ENCODE measurements at places on chromosomes 1 and 21.

DNA sequence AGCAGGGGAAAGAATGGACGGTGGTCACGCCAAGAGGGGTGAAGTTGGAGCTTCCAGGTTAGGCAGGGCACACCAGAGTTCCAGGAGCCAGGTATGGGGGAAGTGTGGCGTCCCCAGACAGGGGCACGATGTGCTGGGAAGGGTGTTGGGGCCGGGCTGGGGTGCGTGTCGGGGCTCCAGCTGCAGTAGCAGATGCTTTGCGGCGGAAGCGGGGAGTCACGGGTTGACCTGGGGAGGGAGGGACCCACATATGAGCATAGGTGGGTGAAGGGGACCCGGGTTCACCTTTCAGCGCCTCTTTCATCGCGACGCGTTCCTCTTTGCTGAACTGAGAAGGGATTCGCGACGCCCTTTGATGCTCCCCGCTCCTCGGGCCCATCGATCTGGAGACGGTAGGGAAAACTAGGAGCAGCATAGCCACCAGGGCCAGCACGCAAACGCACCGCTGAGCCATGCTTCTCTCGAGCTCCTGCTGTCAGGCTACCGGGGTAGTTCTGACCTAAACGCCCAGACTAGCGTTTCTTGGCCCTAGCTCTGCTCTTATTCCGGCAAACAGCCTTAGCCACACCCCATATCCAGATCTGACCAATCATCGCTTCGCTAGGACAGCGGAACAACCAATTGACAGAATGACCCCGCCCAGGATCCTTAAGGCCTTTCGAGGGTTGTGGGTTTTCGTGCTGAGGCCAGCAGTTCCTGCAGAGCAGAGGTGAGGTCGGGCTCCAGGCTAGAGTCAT, at the start of gene PM20D1:
Gene PM20D1, minus strand, starts transcription at position 514 of the 737 bp plus-strand sequence. Its CDS starts 60 bp downstream, at position 454.
- peak; percentile 87 for DNase-seq

- no peak for DNase-seq
Measured at GRCh38 chr1:68363339-68363738, 86.4 kb downstream of the RPE65 start.

DNA sequence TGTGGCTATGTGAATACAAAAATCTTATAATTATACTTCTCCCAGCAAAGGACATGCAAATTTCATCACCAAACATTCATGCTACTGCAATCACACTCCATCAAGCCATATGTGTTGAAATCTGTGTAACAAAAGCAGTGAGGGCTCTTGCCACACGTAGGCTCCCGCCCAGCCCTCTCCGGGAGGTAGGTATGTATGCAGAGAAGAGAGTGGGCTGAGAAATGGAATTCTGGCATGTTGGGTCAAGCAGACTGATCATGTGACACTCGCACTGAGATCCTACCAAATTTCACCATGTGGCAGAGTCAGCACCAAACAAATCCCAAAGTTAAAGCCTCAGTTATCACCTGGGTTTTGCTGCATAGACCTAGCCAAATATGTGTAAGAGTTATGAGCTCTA, 49.7 kb downstream of the APP start:
- no peak for DNase-seq

- no peak for DNase-seq
Measured at GRCh38 chr1:76547916-76548315, 319.4 kb upstream of the ST6GALNAC5 start.

DNA sequence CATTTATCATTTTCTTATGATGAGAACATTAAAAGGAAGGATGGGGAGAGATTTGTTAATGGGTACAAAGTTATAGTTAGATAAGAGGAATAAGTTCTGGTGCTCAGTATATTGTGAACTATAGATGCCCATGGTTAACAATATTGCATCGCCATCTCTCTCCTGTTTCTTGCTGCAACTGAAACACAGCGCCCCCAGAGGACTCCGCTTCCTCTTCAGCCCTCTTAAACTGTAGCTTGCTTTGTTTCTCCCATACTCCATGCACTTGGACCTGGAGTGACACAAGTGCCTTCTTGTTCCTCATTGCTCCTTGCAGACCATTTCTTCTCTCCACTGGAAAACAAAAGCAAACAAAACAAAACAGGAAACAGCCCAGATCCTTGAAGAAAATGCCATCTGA, 70.1 kb upstream of the NTPCR start:
- no peak for DNase-seq

DNA sequence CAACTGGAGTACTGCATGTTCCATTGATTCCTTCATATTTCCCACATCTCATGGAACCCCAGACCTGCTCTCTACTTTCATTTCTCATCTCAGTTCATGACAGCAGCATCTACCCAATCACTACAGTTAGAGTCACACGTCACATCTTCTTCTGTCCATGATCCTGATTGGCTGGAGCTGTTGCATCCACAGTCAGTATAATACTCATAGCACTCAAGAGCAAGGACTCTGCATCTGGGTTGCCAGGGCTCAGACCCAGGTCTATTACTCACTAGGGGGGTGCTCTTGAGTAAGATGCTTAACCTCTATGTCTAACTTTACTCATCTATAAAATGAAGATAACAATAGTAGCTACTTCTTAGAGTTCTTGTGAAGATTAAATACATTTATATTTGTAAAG, 4.4 kb upstream of the XPR1 start:
- no peak for DNase-seq

- DNase-seq: no peak
Measured at GRCh38 chr1:3515272-3515671, 60.8 kb downstream of the ARHGEF16 start.

DNA sequence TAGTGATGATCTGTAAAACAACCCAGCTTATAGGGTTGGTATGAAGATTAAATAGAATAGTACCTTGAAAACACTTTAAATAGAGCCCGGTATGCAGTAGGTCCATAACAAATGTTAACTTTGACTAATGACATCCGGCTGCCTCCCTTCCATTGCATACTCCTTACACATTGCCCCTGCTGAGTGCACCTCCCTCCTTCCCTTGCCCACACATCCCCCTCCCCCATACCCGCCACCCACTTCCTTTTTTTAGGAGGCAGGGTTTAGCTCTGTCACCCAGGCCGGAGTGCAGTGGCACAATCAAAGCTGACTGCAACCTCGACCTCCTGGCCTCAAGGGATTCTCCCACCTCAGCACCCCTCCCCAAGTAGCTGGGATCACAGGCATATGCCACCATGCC, 24.4 kb upstream of the ZC3H12A start:
- no peak for DNase-seq

DNA sequence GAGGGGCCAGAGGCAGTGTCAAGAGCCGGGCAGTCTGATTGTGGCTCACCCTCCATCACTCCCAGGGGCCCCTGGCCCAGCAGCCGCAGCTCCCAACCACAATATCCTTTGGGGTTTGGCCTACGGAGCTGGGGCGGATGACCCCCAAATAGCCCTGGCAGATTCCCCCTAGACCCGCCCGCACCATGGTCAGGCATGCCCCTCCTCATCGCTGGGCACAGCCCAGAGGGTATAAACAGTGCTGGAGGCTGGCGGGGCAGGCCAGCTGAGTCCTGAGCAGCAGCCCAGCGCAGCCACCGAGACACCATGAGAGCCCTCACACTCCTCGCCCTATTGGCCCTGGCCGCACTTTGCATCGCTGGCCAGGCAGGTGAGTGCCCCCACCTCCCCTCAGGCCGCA, at the start of gene BGLAP:
Gene BGLAP, plus strand, starts transcription at position 259 of the 400 bp plus-strand sequence. Its CDS starts 48 bp downstream, at position 307.
- DNase-seq: no peak

DNA sequence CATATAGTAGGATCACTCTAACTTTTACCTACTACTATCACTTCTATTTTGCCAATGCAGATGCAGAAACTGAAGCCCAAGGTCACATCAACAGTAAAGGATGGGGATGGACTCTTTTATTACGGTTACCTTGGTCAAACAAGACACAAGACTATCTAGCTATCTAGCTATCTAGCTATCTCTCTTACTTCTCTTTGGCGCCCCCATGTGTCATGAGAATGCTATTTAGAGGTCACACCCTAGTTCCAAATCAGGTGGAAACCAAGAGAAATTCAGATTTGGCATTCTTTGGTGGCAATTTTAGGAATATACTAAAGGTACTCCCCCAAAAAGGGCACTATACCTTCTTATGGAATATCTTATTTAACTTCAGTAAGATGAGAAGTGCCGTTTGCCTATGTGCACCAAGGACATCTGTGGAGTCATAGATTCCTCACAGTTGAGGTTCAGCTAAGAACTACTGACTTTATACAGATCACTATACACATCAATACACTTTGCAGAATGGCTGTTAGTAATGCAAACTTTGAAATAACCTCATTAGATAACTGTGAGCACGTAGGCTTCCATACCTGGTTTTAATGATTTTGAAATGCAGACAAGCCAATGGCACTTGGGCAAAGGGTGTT, 6.7 kb downstream of the ZNF648 start:
- peak; percentile 54 for DNase-seq

DNA sequence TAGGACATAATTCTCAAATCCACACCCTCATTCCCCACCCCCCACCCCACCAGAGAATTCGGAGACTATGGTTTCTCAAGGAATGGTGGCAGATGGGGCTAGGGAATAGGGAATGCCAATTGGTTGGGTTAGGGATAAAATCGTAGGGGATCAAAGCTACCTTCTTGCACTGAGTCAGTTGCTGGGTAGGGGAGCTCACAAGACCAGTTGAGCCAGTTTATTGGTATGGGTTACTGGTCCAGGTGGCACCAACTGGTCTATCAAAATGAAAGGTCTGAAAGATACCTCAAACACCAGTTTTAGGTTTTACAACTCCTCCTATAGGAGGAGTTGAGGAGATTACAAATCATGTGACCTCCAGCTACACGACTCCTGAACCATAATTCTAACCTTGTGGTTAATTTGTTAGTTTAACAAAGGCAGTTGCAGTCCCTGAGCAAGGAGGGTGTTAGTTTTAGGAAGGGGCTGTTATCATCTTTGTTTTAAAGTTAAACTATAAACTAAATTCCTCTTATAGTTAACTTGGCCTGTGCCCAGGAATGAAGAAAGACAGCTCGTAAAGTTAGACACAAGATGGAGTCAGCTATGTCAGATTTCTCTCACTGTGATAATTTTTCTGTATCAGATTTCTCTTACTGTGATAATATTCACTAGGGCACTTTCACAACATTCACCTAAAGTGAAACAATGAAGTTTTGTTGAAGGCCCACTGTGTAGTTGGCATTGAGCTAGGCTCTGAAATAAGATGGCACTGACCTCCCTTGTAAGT, 2.5 kb downstream of the SHISAL2A start:
- DNase-seq: no peak

GRCh38 chr1:91894036-91894761, 8.2 kb upstream of the TGFBR3 start:
- no peak for DNase-seq

DNA sequence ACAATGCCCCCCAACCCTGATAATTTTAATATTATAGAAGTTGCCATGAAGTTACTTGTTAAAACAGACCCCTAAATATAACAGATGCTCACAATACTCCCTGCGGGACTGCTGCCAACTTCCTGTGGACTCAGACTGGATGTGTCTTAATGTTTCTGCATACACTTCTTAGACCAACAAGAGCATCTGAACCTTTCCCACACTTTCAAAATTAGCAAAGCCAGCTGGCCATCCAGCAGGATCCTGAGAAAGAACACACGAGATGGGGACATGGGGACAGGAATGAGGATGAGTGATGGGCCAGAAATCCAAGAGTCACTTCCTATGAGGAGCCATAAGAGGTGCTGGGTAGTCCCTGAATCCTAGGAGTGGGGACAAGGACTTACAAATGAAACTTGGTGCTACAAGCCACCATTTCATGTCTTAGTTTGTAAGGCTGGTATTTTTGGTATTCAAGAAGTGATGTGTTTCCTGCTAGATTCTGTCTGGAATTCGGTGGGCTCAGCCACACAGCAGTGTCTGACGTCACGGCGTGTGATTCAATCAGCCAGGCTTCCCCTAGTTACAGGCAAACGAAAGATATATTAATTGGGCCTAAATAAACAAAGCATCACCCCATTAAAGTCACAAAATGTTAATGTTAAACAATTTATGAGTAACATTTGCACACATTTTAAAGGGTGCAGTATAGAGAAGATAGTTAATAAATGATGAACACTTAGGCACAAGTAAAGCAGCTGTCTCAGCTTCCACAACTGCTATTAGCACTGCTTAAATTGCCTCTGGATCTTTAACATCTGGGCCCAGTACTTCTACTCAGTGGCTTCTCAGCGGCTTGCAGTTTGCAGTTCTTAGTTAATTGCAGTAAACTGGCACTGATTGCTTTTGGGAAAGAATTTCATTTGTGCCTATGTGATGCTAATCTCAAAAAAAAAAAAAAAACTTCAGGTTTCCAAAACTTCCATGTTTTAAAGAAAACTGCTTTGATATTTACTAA, 41.2 kb upstream of the RGS8 start:
- no peak for DNase-seq

DNA sequence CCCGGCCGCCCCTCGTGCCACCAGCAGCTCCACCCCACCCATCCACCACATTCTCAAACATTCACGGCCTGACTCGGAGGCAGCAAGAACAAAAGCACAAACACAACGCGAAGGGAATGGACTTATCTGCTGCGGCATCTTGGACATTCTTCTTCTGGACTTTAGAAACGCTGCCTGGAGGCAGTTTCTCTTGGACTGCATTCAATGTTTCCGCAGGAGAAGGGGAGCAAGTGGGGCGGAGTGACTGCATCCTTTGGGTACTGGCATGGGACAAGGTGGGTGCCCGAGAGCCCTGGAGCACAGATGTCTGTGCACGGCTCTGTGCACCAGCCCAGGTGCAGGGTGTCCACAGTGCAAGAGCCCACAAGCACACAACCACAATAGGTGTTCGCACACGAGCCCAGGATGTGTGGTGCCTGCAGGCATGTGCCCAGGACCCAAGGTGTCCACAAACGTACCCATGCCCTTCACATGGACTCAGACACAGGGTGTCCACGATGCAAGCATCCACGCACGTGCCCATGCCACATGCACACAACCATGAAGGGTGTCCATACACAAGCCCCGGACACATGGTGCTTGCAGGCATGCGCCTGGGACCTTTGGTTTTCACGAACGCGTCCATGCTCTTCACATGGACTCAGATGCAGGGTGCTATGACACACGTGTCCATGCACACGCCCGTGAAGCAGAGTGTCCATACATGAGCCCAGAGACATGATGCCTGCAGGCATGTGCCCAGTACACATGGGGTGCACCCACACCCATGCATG, 53.6 kb downstream of the WNT9A start:
- DNase-seq: peak; percentile 9

DNA sequence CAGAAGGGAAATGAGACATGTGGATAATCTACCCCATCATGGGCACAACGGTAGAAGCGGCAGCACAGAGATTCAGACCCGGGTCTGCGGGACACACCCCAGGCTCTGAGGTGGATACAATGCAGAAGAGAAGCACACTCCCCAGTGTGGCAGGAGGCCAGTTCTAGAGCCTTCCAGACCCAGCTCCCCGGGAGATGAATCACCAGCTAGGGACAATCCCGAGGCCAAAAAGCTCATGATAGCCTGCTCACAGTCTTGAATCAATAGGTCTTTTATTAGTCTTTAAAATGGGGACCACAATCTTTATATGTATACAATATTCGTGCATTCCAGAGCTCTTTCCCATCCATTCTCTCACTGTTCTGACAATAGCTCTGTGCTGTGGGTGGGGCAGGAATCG, 57.3 kb upstream of the DIRAS3 start:
- DNase-seq: no peak

Data from activated T-cell treated with anti-CD3 and anti-CD28 coated beads, Interleukin-2, amount 50 U/mL, for 48 hours (primary cell).